Endothelial cell (in vitro differentiated cells): ENCODE measurements at places on chromosomes 6 and 20.

DNA sequence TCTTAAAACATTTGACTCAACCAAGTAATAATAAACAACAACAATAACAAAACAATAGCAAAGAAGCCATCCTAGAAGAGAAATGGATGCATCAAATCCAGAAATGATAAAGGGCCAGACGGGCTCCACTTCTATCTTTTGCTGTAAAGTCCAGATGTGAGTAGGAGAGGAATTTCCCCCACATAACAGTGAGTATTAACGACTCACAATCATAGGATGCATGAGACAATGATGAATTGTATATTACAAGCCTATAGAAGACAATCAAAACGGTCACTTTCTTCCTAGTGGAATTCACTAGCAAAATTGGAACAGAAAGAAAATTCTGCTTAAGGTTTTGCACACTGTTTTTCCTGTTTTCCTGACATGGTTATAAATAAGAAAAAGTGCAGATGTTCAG lies 97.0 kb upstream of the PREP start:
- no peak overlapping the region for H3K27ac ChIP-seq
- no peak for DNase-seq
- H3K36me3 ChIP-seq, result no peaks in the 10 kb centered on the region
- H3K4me3 ChIP-seq, result no peak overlapping the region
- no peaks in the 10 kb centered on the region for H3K27me3 ChIP-seq
- peaks cover 4% of the 10 kb centered on the region for H3K4me1 ChIP-seq

- no peaks in the 10 kb centered on the region for H3K36me3 ChIP-seq
- H3K27ac ChIP-seq, result no peak overlapping the region
- DNase-seq, result no peak
- no peaks in the 10 kb centered on the region for H3K4me1 ChIP-seq
Measured at GRCh38 chr6:74447013-74447412, 751.0 kb downstream of the CD109 start.

DNA sequence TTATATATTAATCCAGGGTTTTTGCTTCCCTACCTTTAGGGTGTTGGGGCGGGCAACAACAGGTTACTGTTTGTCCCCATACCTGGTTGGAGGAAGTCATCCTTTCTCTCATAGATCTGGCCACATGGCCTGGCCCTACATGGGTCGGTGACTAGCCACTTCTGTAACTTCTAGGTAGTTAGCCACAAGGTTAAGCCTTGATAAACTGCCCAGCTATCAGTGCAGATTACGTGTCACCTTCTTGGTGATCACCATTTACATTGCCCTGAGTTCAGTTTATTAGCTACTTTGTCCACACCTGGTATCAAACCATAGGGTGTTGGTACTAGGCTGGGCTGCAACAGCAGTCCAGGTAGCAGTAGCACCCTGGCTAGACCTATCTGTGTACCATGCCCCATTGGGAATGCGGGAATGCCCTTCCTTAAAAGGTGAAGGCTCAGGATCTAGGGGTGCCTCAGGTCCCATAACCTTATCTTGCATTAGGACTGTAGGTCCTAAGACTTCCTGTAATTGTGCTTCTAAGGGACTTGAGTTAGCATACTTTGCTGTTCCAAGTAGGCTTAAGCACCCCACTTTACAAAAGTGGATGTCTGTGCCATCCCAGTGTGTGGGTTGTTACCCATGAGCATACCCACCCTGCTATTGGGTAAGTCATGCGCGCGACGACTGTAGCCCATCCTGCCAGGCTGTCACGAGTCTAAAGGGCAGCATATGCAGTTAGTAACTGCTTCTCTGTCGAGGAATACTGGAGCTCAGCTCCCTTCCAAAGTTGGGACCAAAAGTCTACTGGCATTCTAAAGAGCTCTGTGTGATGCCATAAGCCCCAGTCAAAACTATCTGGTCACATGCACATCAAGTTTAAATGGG lies 5.2 kb downstream of the ZKSCAN3 start:
- no peak for DNase-seq
- no peak overlapping the region for H3K4me3 ChIP-seq
- peaks cover 8% of the 10 kb centered on the region for H3K36me3 ChIP-seq
- peaks cover 4% of the 10 kb centered on the region for H3K27me3 ChIP-seq

DNA sequence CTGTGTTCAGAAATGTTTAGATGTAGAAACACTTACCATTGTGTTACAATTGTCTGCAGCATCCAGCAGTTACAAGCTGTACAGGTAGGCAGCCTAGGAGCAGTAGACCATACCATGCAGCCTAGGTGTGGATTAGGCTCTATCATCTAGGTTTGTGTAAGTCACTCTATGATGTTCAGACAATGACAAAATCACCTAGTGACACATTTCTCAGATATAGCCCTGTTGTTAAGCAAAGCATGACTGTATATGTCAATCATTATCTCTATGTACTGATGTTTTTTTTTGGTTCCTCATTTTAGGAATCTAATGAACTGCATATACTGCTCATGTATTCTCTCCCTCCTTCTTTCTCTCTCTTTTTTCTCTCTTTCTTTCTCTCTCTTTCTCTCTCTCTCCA lies 22.2 kb downstream of the CST8 start:
- H3K27ac ChIP-seq, result no peak overlapping the region
- no peaks in the 10 kb centered on the region for H3K27me3 ChIP-seq
- H3K4me3 ChIP-seq, result no peak overlapping the region
- DNase-seq, result no peak
- H3K36me3 ChIP-seq, result no peaks in the 10 kb centered on the region
- H3K4me1 ChIP-seq, result peaks cover 1% of the 10 kb centered on the region

DNA sequence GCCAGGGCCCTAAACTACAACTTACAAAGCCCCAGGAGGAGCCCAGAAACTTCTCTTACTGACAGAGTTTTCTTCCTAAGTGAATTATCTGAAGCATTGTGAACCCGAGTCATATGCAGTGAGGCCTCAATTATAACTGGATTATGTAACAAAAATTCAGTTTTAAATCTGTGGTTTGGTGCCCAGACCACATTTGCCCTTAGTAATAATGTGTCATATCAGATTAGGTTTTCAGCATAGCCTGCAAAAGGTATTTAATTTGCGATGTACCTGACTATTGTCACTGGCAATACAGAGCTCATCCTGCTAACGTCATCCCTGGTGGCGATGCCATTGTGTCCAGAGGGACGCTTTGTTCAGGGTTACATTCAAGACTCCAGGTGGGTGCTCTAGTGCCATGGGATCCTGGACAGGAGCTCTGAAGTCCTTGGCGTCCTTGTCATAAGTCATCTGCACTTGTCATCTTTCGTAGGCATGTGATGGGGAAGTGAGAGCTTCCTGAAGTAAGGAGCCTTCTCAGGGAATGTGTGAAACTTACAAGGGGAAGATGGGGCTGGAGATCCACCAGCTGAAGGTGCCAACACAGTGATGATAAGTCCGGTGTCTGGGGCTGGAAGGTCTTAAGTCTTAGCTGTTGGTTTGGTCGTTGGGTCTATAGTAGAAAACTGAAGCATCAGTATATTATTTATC lies 65.1 kb downstream of the HIVEP1 start:
- peaks cover 21% of the 10 kb centered on the region for H3K4me1 ChIP-seq
- H3K4me3 ChIP-seq, result no peak overlapping the region
- H3K27ac ChIP-seq, result no peak overlapping the region

DNA sequence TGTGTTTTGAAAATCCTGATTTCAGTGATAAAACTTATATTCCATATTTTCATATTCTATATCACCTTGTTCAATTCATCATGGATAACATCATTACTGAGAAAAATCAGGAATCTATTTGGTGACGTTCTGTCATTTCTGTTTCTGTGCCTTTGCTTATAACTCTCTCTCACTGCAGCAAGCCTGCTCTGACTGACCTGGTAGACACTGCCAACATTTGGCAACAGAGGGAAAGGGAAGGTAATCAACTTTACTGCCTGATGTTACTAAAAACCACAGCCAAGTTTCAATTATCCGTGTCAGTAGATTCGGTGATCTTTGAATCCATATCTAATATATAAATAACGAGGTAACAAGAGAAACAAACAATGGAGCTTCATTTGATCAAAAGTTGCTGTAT lies 501.9 kb downstream of the LMBRD1 start:
- no peak for DNase-seq
- H3K27me3 ChIP-seq, result no peaks in the 10 kb centered on the region
- H3K4me3 ChIP-seq, result no peak overlapping the region
- peaks cover 6% of the 10 kb centered on the region for H3K4me1 ChIP-seq
- H3K27ac ChIP-seq, result no peak overlapping the region
- no peaks in the 10 kb centered on the region for H3K36me3 ChIP-seq

- no peak for DNase-seq
- H3K4me1 ChIP-seq, result peaks cover 3% of the 10 kb centered on the region
- no peak overlapping the region for H3K27ac ChIP-seq
- H3K27me3 ChIP-seq, result peaks cover 2% of the 10 kb centered on the region
- H3K4me3 ChIP-seq, result no peak overlapping the region
- H3K36me3 ChIP-seq, result no peaks in the 10 kb centered on the region
Measured at GRCh38 chr6:72702421-72702820, 80.6 kb downstream of the KCNQ5 start.

- DNase-seq, result no peak
- no peaks in the 10 kb centered on the region for H3K27me3 ChIP-seq
- no peaks in the 10 kb centered on the region for H3K36me3 ChIP-seq
- peaks cover 8% of the 10 kb centered on the region for H3K4me1 ChIP-seq
- no peak overlapping the region for H3K27ac ChIP-seq
Measured at GRCh38 chr20:5843054-5843592, 92.9 kb downstream of the SHLD1 start.
